Uterus (tissue), 4 donors: ENCODE measurements at places on chromosomes 12 and 14. TPM values are rescaled to one million over a fixed set of nuclear protein-coding genes. Genes with fewer than 3 reads are reported as not detected.

DNA sequence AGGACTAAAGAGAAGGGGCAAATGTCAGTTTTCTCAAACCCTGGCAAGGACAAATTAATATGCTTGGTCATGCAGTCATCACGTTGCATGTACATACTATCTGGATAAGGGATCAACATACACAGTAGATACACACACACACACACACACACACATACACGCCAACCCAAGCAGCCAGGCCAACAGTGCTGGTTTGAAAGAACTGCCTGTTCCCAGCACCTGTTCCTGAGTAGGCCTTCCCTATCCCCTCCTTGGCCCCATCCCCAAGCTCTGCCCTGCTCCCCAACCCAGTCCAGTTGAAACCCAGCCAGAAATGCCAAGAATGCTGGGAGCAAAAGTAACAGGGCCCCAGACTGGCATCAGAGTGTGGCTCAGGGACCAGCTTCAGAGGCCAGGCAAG lies 4.4 kb downstream of the ITGA7 start:
- no peak for DNase-seq

Gene TAS2R8
- not detected for total RNA-seq

DNA sequence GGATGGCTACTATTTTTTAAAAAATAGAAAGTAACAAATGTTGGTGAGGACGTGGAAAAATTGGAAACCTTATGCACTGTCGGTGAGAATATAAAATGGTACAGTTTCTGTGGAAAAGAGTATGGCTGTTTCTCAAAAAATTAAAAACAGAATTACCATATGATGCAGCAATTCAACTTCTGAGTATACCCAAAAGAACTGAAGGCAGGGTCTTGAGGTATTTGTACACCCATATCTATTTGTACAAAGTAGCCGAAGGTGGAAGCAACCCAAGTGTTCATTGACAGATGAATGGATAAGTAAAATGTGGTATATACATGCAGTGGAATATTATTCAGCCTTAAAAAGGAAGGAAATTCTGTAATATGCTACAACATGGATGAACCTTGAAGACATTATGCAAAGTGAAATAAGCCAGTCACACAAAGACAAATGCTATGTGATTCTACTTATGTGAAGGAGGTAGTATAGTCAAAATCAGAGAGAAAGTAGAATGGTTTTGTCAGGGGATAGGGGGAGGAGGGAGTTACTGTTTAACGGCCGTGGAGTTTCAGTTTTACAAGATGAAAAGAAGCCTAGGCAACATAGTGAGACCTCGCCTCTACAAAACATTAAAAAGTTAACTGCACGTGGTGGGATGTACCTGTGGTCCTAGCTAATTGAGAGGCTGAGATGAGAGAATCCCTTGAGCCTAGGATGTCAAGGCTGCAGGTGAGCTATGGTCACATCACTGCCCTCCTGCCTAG lies 38.4 kb upstream of the CCT2 start:
- DNase-seq: no peak

DNA sequence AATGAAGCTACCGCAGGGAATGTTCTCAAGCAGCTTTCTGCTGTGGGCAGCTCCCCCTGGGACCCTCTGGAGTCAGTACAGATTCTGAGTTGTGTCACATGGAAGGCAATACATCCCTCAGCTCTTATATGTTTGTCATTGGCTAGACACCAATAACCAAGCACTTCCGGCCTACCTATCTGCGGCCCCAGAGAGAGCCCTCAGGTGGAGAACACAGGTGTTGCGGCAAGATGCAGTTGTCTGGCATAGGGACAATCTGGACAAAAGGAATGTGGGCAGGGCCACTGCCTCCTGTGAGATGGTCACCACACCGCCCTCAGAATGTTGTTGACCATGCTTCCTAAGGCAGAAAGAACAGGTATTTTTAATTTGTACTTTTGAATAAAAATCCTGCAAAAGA lies 118.7 kb downstream of the BRMS1L start:
- DNase-seq: no peak

GRCh38 chr12:87924149-87924548 lies 105.1 kb downstream of the C12orf50 start:
- DNase-seq: no peak

GRCh38 chr12:124867401-124867930 lies 3.8 kb upstream of the SCARB1 start:
- DNase-seq: no peak

- no peak for DNase-seq
These were observed 194.2 kb upstream of the ABCD2 start for GRCh38 chr12:39813776-39814175.

- no peak for DNase-seq
These were observed 7.4 kb downstream of the WNT1 start for GRCh38 chr12:48985475-48985897.

Gene DTX1
- 2.4 TPM for total RNA-seq

- DNase-seq: peak; percentile 75
These were observed 69.8 kb upstream of the PYGL start for GRCh38 chr14:51014086-51014485.

DNA sequence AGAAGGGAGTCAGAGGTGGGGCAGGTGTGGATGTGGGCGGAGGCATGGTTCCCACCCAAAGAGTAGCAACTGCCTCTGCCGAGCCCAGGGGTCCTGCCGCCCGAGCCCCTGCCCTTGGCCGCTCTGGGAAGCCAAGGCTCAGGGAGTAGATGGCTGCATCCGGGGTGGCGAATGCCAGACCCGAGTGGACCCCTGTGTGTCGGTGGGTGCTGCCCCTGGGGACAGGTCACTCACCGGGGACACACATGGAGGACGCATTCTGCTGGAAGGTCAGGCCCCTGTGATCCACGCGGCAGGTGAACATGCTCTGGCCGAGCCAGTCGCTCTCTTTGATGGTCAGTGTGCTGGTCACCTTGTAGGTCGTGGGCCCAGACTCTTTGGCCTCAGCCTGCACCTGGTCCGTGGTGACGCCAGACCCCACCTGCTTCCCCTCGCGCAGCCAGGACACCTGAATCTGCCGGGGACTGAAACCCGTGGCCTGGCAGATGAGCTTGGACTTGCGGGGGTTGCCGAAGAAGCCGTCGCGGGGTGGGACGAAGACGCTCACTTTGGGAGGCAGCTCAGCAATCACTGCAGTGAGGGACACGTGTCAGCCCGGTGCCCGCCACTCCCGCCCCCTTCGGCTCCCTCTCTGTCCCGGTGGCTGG lies 329.0 kb downstream of the TMEM121 start:
- DNase-seq: peak; percentile 8

GRCh38 chr14:68598621-68599447 lies 194.0 kb downstream of the ZFP36L1 start:
- peak; percentile 66 for DNase-seq

DNA sequence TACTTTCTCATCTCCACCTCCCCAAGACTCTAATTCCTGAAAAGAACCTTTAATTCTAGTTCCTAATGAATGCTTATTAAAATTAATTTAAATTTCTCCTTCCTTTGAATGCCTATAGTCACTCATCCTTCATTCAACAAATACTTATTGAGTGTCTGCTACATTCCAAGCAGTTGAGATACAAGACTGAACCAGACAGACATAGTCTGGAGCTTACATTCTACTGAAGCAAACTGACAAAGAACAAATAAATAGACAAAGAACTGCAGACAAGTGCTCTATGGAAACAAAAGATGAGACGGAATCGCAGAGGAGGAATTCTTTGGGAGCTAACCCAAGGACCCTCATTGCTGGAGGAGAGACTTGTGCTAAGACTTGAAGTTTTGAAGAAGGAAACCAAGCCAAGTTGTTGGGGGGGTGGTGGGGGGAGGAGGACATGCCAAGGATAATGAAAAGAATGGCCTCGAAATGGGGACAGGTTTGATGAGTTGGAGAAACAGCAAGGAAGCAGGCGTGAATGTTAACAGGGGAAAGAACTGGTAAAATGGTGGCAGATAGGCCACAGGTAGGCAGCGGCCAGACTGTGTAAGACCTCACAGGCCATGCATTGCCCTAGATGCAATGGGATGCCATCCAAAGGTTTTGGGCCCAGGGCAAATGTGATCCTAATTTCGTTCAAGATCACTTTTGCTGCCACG lies 9.7 kb upstream of the TDG start:
- DNase-seq: no peak

Gene KCNA1
- 2.4 TPM for total RNA-seq

DNA sequence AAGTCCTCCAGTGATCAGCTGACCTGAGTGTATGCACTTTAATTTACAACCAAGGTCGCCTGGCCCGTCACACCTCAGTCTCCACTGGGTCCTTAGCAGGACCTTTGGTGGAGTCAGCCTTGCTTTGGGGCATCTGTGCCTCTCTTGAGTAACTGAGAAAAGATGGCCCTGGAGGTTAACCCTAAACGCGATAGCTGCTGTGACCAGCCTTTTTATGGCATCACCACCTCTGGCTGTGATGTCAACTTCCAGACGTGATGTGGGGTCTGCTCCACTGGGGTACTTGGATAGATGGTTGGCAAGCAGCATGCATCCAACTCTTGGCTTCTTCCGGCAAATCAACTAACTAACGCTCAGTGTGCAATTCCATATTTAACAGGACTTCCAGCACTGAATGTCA lies 122.8 kb upstream of the RTL1 start:
- no peak for DNase-seq

GRCh38 chr14:69860221-69860620 lies 19.0 kb upstream of the SMOC1 start:
- no peak for DNase-seq

GRCh38 chr12:20096430-20096829 lies 271.9 kb upstream of the PDE3A start:
- DNase-seq: no peak

- DNase-seq: no peak
These were observed 2.1 kb upstream of the KRT72 start for GRCh38 chr12:52603314-52603713.

DNA sequence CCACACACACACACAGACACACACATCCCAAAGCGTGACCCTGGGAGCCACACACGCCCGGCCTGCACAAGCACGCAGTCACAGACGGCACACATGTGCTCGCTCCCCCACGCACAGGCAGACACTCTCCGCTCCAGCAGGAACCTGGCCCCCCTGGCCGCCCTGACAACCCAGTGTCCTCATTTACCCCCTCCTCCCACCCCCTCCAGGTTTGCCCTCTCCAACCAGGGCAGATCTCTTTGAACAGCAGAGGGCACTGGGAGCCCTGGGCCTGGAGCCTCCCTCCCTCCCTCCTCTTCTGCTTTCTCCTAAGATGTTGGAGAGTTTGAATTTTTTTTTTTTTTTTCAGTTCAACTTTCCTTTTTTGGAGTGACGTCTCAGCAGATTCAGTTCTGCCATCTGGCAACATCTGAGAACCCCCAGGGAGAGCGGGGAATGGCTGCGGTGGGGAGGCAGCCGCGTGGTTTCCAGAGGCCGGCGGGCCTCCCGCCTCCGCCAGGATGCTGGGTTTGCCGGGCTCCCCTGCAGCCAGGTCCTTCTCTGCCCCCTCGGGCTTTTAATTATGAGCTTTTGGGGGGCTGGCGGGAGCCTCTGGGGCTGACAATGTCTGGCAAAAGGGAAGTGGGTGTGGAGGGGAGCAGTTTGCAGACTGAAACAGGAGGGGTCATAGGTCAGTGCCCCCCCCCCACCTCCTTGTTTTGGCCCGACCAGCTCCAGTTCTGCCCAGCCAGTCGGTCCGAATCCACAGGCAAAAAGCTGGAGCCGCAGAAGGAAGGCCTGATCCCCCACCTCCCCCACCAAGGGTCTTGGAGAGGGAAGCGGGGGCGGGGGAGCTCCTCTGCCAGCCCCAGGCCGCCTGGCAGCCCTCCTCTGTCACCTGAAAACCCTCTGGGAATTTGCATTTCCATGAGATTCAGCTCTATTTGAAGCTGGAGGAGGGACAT lies 1.3 kb upstream of the NCOR2 start:
- peak; percentile 87 for DNase-seq

DNA sequence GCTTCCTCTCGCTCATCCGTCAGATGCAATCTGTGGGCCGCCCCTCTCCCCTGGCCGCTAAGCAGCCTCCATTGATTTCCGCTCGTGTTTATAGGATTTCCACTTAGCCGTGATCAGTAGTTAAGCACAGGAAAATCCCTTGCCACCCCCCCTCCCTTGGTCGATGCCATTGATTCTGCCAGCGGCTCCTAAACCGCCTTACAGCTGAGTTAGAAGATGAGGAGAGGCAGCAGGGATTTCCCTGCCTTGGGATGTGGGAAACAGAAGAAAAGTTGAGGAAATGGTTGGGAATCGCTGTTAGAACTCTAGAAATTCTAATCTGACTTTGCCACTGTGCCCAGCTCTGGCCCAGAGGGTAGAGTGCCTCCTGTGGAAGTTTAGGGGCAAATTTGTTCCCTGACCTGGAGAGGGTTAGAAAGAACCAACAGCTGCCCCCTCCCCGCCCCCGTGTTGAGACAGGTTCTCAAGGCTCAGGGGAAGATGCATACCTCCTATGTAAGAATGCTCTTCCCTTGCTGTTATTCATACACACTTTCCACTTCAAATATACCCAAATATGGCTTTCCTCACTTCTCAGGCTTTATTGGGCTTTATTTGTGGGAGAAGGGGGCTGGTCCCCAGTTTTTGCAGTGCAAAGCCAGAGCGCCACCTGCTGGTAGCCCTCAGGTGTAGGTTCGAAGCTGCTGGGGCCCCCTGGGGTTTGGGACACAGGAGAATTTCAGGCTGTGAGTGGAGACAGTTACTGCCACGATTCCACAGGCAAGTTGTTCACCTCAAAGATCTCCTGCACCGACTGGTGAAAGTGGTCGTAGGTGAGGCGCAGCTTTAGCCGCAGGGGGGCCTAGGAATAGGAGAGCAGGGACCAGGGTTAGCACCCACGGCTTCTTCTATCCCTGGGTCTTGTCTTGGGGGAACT lies 3.2 kb downstream of the THTPA start:
- DNase-seq: no peak

Gene SYCP3
- not detected for total RNA-seq

DNA sequence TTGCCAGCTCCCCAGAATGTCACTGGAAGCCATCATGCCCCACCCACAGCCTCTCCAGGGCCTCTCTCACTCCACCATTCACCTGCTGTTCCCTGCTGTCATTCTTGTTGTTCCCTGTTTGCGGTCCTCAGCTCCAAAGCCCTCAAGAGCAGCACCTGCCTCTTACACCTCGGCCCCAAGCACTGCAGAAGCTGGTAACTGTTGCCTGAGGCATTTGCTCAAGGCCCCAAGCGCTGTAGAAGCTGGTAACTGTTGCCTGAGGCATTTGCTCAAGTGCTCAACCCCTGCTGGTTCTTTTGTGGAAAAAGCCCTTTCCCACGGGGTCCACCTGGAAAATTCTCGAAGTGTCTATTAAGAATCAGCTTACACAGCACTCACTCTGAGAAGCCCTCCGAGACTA lies 78.0 kb downstream of the ARL6IP4 start:
- DNase-seq: no peak

Gene EML5
- total RNA-seq: 3.4 TPM

DNA sequence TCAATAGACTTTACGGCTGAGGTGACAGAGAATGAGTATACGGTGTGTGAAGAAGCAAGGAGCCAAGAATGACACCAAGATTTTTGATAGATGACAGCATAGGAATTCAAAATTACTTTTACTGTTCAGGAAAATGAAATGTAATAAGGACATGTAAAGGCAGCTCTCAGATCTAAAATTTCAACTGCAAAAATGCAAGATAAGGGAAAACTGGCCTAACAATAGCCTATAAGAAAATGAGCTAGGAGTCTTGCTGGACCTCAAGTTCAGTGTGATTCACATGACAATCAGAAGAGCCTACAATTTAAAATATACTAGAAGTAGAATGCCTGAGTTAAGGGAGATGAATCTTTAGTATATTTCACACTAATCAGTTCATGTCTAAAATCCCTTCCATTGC lies 102.0 kb downstream of the RPS29 start:
- no peak for DNase-seq
